Activated CD4-positive, alpha-beta T cell treated with anti-CD3 and anti-CD28 coated beads, Interleukin-2, amount 10 ng/mL, durations not matched to agents 7 days and 5 days (primary cell): ENCODE measurements at places on chromosomes 5 and 9. TPM values are rescaled to one million over a fixed set of nuclear protein-coding genes. Genes with fewer than 3 reads are reported as not detected.

The PCDH12 gene
- total RNA-seq = 0.73 TPM

GRCh38 chr9:93965830-93966577 lies 10.8 kb upstream of the BARX1 start:
- H3K4me1 ChIP-seq = peaks cover 14% of the 10 kb centered on the region
- no peak overlapping the region for H3K4me3 ChIP-seq
- H3K27me3 ChIP-seq = peaks cover 13% of the 10 kb centered on the region

- no peaks in the 10 kb centered on the region for H3K36me3 ChIP-seq
- no peaks in the 10 kb centered on the region for H3K4me1 ChIP-seq
- DNase-seq = no peak
- H3K27me3 ChIP-seq = no peaks in the 10 kb centered on the region
- H3K4me3 ChIP-seq = no peak overlapping the region
Observed at GRCh38 chr5:160342413-160342941, 27.9 kb downstream of the C1QTNF2 start.

GRCh38 chr5:36443941-36444340 lies 142.2 kb upstream of the RANBP3L start:
- DNase-seq = no peak
- no peak overlapping the region for H3K27ac ChIP-seq
- peaks cover 16% of the 10 kb centered on the region for H3K4me1 ChIP-seq
- H3K36me3 ChIP-seq = peaks cover 4% of the 10 kb centered on the region
- no peak overlapping the region for H3K4me3 ChIP-seq

The ZNF367 gene
- total RNA-seq = 32.3 TPM

The NUTM2G gene
- not detected for total RNA-seq

DNA sequence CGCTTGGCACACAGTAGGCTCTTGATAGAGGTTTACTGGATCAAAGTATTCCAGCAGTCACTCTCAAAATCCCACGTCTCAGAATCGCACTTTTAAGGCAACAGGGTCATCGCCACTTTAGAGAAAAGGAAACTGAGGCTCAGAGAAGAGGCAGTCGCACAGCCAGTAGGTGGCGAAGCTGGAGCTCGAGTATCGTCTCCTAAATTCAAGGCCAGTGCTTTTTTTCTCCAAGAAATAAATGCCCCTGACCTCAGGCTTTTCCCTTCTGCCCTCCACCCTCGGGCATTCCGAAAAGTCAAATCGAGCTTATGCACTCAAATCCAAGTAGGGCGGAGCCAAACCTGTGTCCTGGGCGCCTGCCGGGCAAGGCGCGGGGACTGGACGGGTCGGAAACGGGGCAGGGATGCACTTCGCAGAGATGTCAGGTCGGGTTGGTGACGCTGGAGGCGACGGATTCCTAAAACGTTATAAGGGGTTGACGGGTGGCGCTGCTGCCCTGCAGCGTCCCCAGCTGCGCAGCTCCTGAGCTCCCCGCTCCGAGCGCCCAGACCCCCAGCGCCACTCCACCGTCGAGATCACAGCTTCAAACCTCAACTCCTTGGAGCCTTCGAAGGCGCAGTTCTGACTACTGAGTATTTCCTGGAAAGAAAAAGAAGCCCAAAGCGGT lies 4.7 kb upstream of the FOXB2 start:
- peaks cover 88% of the 10 kb centered on the region for H3K27me3 ChIP-seq
- H3K27ac ChIP-seq = peak overlapping the region; percentile 25
- H3K4me1 ChIP-seq = peaks cover 14% of the 10 kb centered on the region
- H3K4me3 ChIP-seq = no peak overlapping the region

The FCHO2 gene
- 0.57 TPM for total RNA-seq

DNA sequence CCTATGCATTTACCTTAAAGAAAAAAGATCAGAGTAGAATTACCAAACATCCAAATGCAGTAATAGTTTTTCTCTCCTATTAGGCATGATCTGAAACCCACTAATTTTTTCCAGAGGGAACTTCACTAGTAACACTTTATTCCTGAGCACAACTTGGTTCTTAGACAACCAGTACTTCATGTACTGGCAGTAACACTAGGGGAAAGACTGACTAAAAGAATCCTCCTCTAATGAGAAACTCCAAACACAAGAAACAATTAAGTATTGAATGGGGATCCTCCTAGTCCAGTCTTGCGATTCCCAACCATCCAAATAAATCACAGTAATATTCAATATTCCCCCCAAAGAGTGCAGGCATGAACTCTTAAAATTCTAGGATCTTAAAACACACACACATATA lies 48.9 kb downstream of the ZNF608 start:
- H3K27me3 ChIP-seq = peaks cover 2% of the 10 kb centered on the region
- no peak for DNase-seq
- H3K27ac ChIP-seq = no peak overlapping the region
- H3K36me3 ChIP-seq = no peaks in the 10 kb centered on the region
- H3K4me1 ChIP-seq = no peaks in the 10 kb centered on the region

GRCh38 chr9:93651521-93651950 lies 75.2 kb downstream of the PHF2 start:
- H3K27ac ChIP-seq = no peak overlapping the region
- H3K4me3 ChIP-seq = no peak overlapping the region
- H3K27me3 ChIP-seq = no peaks in the 10 kb centered on the region
- DNase-seq = no peak

DNA sequence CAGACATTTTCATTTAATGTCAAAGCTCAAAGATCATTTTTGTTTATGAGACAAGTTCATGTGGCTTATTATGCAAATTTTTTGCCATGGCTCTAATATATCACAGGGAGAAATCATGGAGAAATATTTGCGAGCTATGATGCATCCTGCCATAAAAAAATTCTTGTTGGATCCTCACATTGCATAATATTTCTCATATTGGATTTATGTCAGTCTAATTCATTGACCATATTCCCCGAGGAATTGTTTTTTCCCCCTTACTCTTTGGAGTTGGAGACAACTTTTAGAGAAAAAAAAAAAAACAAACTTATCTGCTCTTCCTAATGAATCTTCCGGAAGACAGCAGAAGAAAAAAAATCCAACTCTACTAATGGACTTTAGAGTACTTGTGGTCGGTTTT lies 4.3 kb downstream of the ZNF462 start:
- H3K27me3 ChIP-seq = peaks cover 34% of the 10 kb centered on the region
- H3K4me1 ChIP-seq = peaks cover 16% of the 10 kb centered on the region
- H3K36me3 ChIP-seq = no peaks in the 10 kb centered on the region
- no peak overlapping the region for H3K27ac ChIP-seq
- no peak overlapping the region for H3K4me3 ChIP-seq
- DNase-seq = no peak

DNA sequence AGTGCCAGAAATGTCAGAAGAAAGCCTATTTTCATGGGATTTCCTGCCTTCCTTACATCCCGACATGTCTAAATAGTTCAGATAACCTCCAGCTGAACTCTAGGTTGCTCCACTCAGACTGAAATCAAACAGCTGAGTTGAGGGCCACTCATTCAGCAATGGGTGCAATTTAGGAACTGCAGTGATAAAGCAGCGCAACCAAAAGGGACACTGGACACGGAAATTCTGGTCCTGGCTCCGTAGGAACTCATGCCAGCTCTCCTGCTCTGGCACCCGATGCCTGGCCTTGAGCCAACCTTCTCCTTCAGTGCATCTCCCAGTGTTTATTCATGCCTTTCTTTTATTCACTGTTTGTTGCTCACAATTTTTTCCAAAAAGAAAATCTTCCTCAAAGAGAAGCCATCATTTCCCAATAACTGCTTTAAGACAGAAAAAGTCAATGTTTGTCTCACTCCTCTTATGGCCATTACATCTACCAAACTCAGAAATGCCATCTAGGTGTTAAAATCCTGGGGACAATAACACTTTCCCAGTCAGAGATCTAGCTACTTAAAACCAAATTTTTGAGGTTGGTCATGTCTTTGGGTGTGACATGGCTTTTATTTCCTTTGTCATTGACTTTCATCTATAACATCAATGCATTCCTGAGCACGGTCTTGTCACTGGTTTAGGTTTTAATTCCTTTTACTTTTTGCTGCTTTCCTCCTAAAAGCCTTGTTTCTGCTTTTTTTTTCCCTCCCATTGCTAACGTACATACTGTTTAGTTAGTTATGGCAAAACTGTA lies 126.9 kb downstream of the PDE4D start:
- H3K27me3 ChIP-seq = peaks cover 31% of the 10 kb centered on the region
- H3K4me1 ChIP-seq = peaks cover 11% of the 10 kb centered on the region
- no peak overlapping the region for H3K4me3 ChIP-seq

The OR1J2 gene
- total RNA-seq = not detected

DNA sequence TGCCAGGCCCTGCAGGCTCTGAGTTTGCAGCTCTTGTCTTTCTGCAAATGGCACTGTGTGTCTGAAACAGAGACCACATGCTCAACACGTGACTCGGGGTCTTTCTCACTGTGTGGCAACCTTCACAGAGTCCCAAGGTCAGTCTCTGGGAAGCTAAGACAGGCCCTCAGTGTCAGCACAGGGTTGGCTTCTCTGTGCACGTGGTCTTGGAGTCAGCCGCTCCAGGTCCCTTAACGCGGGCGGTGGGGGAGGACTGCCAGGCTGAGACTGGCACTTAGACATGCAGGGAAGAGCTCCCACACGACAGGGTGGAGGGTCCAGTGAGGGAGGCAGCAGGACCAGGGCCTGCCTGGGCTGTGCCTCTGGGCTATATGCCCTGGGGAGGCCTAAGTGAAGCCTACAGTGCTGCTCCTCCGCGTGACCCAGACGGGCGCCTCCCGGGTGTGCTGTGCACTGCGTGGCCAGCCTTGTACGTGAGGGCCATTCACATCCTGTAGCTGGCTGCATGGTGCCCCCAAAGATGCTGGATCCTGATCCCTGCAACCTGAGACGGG lies 76.8 kb downstream of the ADAMTS2 start:
- no peak for DNase-seq
- no peaks in the 10 kb centered on the region for H3K36me3 ChIP-seq
- H3K4me1 ChIP-seq = no peaks in the 10 kb centered on the region

DNA sequence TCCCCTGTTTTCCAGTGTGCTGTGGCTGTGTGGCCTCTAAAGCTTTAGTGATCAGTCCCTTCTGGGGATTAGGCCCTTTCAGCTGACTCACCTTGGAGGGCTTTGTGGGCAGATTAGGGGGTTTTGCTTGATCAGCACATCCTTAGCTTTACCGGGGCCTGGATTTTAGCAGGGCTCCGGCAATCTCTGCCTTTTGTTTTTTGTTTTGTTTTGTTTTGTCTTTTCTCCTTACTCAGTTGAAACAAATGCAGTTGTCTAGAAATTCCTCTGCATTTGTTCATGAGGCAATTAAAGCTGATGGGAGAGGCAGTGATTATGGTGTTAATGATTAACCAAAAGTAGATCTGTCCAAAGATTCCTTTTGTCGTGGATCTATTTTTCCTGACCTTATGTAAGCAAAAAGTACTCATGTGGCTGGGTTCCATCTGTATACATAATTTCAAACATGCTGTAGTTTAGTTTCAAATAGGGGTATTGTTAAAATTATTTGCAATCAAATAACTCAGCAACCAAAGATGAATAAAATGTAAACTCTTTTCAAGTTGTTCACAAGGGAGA lies 5.2 kb upstream of the TDRD7 start:
- no peak overlapping the region for H3K4me3 ChIP-seq
- H3K4me1 ChIP-seq = peaks cover 5% of the 10 kb centered on the region
- DNase-seq = no peak
- H3K27me3 ChIP-seq = peaks cover 63% of the 10 kb centered on the region
- H3K36me3 ChIP-seq = no peaks in the 10 kb centered on the region
- no peak overlapping the region for H3K27ac ChIP-seq

The RHOBTB3 gene
- 0.74 TPM for total RNA-seq

DNA sequence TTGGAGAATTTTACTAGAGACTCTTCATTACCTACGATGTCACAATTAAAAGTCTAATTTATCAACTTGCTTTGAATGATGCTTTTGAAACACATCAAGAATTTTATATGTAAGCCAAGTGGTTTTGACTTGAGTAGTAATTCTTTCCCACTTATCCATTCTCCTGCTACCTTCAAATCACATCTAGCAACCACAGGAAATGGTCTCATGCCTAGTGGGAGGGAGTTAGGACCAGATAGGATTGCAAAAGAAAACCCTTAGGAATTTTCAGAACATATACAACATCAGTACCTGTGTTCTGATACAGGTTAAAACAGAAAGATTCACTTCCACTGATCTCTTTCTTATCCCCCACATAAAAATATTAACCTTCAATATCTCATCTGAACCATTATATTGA lies 260.4 kb downstream of the CWC27 start:
- no peaks in the 10 kb centered on the region for H3K27me3 ChIP-seq
- DNase-seq = no peak
- no peak overlapping the region for H3K4me3 ChIP-seq
- peaks cover 12% of the 10 kb centered on the region for H3K4me1 ChIP-seq

DNA sequence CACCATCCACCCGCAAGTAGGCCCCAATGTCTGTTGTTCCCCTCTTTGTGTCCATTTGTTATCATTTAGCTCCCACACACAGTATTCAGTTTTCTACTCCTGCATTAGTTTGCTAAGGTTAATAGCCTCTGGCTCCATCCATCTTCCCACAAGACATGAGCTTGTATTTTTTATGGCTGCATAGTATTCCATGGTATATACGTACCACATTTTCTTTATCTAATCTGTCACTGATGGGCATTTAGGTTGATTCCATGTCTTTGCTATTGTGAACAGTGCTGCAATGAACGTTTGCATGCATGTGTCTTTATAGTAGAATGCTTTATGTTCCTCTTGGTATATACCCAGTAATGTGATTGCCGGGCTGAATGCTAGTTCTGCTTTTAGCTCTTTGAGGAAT lies 150.4 kb downstream of the DCP2 start:
- H3K27me3 ChIP-seq = peaks cover 6% of the 10 kb centered on the region
- H3K4me3 ChIP-seq = no peak overlapping the region
- no peak for DNase-seq
- H3K4me1 ChIP-seq = no peaks in the 10 kb centered on the region
- H3K36me3 ChIP-seq = no peaks in the 10 kb centered on the region

- no peaks in the 10 kb centered on the region for H3K4me1 ChIP-seq
- DNase-seq = no peak
- H3K27me3 ChIP-seq = no peaks in the 10 kb centered on the region
- no peaks in the 10 kb centered on the region for H3K36me3 ChIP-seq
- H3K27ac ChIP-seq = no peak overlapping the region
Observed at GRCh38 chr5:102790748-102791147, 35.6 kb downstream of the PAM start.

DNA sequence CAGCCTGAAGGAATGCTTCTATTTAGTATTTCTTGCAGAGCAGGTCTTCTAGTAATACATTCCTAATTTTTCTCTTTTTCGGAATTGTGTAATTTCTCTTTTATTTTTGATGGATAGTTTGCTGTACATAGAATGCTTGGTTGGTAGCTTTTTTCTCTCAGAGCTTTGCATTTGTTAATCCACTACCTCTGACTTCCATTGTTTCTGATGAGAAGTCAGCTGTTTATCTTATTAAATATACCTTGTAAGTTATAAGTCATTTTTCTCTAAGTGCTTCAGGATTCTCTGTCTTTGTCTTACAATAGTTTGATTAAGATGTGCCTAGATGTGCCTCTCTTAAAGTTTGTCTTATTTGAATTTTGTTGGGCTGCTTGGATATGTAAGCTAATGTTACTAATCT lies 101.9 kb downstream of the HTR1A start:
- no peaks in the 10 kb centered on the region for H3K27me3 ChIP-seq
- H3K4me1 ChIP-seq = no peaks in the 10 kb centered on the region
- no peaks in the 10 kb centered on the region for H3K36me3 ChIP-seq
- no peak overlapping the region for H3K27ac ChIP-seq
- H3K4me3 ChIP-seq = no peak overlapping the region

- no peaks in the 10 kb centered on the region for H3K4me1 ChIP-seq
- DNase-seq = no peak
- no peaks in the 10 kb centered on the region for H3K36me3 ChIP-seq
- no peak overlapping the region for H3K27ac ChIP-seq
- H3K27me3 ChIP-seq = no peaks in the 10 kb centered on the region
- no peak overlapping the region for H3K4me3 ChIP-seq
Observed at GRCh38 chr5:178423901-178424809, 166.0 kb downstream of the COL23A1 start.

- H3K27ac ChIP-seq = no peak overlapping the region
- H3K36me3 ChIP-seq = no peaks in the 10 kb centered on the region
- H3K4me3 ChIP-seq = no peak overlapping the region
- no peak for DNase-seq
- peaks cover 12% of the 10 kb centered on the region for H3K4me1 ChIP-seq
Observed at GRCh38 chr9:135968601-135969000, 7.4 kb upstream of the UBAC1 start.
